MG63 (cell line): ENCODE measurements at places on chromosomes 13 and 19. TPM values are rescaled to one million over a fixed set of nuclear protein-coding genes. Genes with fewer than 3 reads are reported as not detected.

DNA sequence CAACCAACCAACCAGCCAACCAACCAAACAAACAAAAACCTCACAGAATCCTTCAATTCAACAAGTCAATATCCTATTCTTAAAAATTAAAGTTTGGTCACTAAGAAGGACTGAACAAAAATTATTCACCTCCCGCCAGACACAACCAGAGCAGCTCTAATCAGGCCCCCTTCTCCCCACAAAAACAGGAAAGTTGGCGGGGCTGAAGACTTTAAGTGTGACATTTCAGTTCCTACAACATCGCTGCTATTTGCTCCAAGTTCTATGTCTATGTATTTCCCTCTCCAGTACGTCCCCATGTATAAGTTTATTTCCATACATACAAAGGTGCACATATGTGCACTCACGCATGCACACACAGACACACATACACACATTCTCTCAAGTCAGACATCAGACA, 32.8 kb upstream of the STK24 start:
- DNase-seq = no peak

DNA sequence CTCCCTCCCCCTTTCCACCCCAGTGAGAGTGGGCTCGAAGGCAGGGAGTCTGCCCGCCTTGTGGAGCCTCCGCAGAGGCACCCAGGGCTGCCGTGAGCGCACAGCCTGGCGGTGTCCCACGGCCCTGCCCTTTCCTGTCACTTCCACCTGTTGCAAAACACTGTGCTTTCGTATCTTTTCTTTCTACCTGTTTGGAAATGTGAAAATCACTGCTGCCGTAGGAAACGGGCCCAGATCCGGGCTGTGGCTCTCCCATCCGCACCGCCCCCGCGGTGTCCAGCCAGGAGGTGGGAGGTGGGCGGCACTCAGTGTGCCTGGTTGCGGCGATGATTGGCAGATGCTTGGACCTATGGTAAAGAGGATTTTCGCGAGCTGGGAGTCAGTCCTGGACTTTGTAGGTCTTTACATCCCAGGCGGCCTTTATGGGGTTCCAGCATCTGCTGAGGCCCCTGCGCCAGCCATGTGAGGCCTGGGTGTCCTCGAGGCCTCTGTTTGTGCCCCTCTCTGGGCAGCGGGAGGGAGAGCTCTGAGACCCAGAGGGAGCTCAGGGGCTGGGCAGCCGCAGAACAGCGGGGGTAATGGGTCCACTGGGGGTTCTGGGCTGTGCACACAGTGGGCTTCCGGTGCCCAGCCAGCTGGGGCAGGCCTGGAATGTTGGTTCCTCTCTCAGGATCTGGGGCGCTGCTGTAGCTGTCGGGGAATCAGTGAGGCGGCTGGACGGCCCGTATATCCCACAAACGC, 6.1 kb downstream of the STK11 start:
- DNase-seq = no peak

- DNase-seq = no peak
Observed at GRCh38 chr13:43551897-43552456, 234.8 kb downstream of the ENOX1 start.

- DNase-seq = no peak
Observed at GRCh38 chr13:48731001-48731658, 77.4 kb downstream of the CYSLTR2 start.

DNA sequence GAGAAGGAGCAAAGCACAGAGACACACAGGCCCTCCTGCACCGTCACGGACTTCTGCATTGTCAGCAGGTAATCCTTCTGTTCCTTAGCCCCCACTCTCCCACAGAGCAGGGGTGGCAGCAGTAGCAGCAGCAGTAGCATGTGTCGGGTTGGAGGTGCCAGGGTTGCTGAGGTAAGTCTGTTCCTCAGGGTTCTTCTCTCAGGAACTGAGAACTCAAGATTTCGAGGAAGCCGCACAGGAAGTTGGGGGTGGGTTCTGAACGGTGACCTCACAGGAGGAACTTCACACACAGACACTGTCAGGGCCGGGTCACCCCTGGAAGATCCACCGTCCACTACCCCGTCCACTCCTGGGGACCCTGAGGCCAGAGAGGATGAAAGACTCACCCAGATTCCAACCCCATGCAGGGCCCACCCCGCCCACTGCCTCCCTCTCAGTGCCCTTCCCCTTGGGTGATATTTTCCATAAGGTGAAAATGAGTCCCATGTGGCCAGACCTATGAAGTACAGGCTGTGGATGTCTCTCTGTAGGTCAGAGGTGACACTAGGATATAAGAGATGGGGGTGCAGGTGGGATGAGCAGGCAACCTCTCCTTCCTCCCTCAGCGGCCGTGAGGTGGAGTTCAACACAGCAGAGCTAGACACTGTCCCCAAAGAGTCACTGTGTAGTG, at the start of gene SIGLEC12:
Gene SIGLEC12 (minus strand): TSS at position 207 of the 670 bp plus-strand sequence. CDS start 67 bp downstream, at position 140.
- DNase-seq = no peak

- no peak for DNase-seq
Observed at GRCh38 chr13:27463500-27463899, 13.1 kb upstream of the MTIF3 start.

The MEDAG gene
- total RNA-seq = 1.1 and 5.7 TPM in 2 replicates

The FUT2 gene
- total RNA-seq = not detected in 2 replicates

- DNase-seq = no peak
Observed at GRCh38 chr19:54662730-54663129, at the start of gene LILRB4. Gene LILRB4 (plus strand): TSS chr19:54662985. CDS start chr19:54663034, 49 bp downstream.

The NDFIP2 gene
- total RNA-seq = 27.3 and 45.9 TPM in 2 replicates

The GJB6 gene
- total RNA-seq = not detected in 2 replicates

The SOX1 gene
- total RNA-seq = not detected in 2 replicates
